Stimulated activated CD4-positive, alpha-beta T cell treated with anti-CD3 and anti-CD28 coated beads, Interleukin-1b, Interleukin-23, amount 100 ng/mL, for 1 hour (primary cell): ENCODE measurements at places on chromosomes 16 and 17.

GRCh38 chr16:12162151-12162985 is 185.8 kb downstream of the SNX29 start:
- no peak for DNase-seq

DNA sequence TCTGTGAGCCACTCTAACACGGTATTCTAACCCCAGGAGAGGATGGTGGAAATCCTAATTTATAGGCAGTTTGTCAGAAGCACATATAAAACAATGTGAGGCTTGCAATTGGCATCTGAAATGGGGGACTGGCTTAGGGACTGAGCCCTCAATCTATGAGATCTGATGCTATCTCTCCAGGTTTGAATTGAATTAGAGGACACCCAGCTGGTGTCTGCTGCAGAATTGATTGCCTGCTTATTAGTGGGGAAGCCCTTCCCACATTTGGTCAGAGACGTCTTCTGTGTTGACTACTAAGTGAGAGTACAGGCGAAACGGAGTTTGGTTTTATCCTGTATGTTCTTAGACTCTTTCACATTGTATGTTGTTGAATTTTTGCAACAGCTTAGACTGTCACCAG is 13.6 kb upstream of the TMIGD1 start:
- DNase-seq: no peak

DNA sequence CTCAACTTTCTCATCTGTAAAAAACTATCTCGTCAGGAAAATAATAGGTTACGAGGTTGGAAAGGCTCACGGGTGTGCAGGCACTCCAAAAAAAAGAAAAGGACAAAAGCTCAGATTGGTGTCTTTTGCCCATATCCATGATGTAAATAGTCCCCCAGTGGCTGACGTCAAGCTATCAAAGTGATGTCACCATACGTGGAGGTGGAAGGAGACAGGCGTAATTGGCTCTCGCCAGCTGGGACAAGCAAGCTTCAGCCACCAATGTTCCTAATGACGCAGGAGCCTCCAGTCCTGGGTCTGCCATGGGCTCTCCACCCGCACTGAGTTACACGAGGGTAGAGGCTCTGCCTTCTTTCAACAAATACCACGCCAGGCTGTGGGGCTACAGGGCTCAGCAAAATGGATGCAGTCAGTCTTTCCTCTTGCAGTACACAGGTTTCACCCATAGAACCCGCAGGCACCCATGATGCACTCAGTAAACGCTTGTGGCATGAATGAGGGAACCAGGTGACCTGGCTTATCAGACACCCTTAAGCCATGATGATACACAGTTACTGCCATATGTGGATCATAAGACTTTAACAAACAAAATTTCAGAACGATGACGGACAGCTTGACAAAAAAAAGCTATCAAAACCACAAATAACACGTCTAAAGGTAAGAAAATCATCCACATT is 50.5 kb downstream of the COTL1 start:
- no peak for DNase-seq

- DNase-seq: no peak
Measured at GRCh38 chr16:15972046-15972868, 22.8 kb downstream of the ABCC1 start.

DNA sequence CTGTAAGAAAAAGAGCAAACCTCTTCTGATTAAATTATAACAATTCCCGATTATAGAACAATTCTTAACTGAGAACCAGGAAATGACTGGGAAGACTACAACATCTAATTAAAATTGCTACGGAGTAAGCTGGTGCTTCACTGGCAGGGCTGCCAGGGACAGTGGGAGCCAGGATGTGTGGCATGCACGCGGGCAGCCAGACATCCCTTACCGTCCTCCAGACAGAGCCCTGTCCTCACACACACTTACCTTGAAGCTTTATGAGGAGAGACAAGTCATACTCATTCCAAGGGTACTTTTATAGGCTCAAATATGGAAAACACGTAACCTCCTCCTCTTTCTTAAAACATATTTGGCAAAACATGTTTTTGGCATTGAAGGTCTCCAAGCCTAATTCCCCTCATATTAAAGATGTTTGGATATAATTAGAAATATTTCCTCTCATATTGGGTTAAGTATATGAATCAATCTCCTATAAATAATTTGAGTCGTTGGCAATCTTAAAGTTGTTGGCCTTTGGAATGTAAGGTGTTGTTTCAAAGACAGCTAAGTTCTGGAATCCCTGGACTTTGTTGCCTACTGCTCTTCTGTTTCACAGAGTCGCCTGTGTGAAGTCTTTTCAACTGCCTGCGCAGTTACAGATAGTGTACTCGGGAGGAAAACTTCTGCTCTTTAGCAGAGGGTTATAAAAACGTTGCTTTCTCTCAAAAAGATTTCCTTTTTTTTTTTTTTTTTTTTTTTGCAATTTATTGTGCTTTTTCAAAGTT is at the start of gene MYH1:
Gene MYH1, minus strand, starts transcription at position 272 of the 767 bp plus-strand sequence. CDS start 1,900 bp downstream, outside the sequence.
- DNase-seq: no peak

- DNase-seq: no peak
Measured at GRCh38 chr17:46117850-46118696, 75.2 kb downstream of the KANSL1 start.

DNA sequence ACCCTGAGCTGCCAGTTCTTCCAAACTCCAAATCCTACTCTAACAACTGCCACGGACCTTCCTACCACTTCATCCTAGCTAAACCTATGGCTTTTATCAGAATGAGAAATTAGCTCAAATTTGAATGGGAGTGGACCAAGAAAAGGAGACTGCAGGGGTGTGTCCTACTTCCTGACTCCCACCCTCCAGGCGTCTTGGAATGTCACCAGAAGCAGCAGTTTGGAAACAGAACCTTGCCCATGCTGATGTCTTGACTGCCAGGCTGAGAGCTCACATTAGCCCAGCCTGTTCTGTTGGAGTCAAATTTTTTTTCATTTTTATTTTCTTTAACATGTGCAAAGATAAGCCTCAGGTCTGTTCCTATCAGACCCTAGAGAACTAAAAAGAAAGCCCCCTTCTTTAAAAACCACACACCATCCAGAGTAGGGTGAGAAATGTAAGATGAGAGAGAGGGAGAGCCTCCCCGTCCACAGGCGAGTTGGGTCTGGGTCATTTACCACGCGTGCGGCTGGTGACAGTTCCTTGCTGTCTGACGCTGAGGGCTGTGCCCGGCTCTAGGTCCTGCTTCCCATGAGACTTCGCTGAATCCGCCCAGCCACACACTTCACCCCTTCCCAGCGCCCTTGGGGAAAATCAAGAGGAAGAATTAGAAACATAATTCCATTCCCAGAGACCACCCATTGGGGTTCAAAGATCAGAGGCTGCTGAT is 54.3 kb downstream of the WNT3 start:
- DNase-seq: no peak

- DNase-seq: no peak
Measured at GRCh38 chr17:34241062-34241461, 14.0 kb upstream of the CCL2 start.

DNA sequence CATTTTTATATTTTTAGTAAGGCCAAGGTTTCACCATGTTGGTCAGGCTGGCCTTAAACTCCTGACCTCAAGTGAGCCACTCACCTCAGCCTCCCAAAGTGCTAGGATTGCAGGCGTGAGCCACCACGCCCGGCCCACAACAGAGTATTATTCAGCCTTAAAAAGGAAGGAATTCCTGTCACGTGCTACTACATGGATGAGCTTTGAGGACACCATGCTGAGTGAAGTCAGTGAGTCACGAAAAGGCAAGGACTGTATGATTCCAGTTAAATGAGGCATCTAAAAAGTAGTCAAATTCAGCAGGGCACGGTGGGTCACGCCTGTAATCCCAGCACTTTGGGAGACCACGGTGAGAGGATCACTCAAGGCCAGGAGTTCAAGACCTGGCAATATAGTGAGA is 9.7 kb downstream of the CSF3 start:
- no peak for DNase-seq

DNA sequence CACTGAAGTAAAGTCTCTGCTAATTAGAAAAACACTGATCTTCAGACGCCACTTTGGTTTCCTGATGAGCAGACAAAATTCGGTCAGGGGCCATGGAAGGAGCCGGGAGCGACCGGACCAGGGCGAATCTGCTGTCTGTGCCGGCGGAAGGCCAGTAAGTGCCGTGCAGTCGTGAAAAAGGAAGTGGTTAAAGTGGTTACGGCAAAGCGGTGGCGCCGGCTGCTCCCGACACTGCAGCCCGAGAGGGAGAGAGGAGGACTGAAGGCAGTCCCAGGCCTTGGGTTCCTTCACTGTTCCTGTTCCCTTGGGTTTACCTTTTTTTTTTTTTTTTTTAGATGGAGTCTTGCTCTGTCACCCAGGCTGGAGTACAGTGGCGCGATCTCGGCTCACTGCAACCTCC is 17.3 kb upstream of the HEXD start:
- no peak for DNase-seq

DNA sequence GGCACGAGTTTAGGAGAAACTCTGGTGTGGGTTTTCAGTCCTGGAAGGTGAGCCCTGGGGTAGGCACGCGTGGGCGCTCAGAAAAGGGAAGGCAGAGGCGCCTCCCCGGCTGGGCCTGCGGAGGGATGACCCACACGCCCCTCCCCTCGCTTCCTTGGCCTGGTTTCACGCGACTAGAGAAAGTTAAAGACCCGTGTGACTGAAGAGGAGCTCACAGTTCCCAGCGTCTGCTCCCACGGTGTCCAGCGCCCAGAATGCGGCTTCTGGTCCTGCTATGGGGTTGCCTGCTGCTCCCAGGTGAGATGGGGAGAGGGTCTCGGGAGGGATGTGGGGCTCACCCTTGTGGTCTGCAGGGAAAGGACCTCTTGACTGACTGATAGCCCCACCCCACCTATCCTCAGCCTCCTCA is at the start of gene CD300LG:
Gene CD300LG, plus strand, starts transcription at position 214 of the 409 bp plus-strand sequence. Its CDS starts 41 bp downstream, at position 255.
- DNase-seq: no peak

GRCh38 chr17:11499881-11500280 is 98.4 kb upstream of the DNAH9 start:
- no peak for DNase-seq

DNA sequence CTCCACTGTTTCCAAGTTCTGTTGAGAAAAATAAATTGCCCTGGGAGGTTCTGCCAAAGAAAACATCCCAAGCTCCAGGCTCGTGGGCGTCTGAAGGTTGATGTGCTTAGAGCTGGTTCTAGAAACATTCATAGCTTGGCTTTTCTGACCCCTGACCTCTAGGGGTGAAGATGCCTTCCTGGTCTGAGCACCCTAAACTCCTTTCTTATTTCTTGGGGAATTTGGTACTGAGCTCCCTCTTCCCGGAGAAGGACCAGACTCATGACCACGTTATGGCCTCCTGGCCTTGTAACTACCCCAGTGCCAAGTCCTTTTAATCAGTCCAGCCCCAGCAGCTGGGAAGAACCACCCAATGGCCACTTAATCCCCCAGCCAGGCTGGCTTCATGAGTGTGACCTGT is 66.4 kb downstream of the MYH11 start:
- no peak for DNase-seq

GRCh38 chr17:6070430-6070912 is 292 bp downstream of the WSCD1 start:
- DNase-seq: no peak

- DNase-seq: no peak
Measured at GRCh38 chr17:68682903-68683302, 81.7 kb upstream of the FAM20A start.

GRCh38 chr17:17109256-17109655 is 67.0 kb downstream of the MPRIP start:
- DNase-seq: no peak

- DNase-seq: no peak
Measured at GRCh38 chr17:46100590-46100989, 92.6 kb downstream of the KANSL1 start.

- no peak for DNase-seq
Measured at GRCh38 chr16:27333104-27333503, 19.3 kb downstream of the IL4R start.

- no peak for DNase-seq
Measured at GRCh38 chr16:1723450-1724147, 17.6 kb downstream of the MAPK8IP3 start.

DNA sequence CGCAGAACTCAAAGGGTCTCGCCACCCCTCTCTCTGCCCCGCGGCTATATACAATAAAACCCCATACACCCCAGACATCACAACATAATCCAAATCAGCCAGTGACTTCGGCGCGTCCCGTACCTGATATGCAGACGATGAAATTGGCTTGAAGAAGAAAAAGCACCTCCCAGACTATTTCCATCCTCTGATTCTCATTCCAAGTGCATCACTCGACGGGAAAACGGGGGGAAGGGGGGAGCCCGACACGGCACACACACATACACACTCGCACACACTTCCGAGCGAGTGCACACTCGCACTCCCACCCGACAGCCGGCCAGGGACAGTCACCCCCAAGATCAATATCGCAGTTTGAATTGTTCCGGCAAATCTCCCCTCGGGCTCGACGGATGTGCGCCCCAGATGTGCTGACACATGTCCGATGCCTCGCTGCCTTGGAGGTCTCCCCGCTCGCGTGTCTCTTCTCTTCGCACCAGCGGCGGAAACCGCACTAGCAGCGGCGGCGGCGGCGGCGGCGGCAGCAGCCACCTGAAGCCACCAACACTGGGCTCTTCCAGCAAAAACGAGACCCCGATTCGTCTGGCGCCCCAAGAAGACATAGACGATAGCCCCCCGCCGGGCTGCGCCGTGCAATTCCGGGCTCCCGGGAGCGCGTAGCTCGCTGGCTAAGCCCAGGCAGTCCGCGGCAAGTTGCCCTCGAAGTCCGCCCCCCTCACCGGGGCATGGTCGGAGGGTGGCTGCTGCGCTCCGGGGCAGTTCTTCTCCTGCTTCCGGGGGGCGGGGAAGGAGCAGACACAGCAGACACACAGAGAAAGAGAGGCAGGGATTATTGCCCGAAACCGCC is 688 bp downstream of the CA10 start:
- no peak for DNase-seq

GRCh38 chr17:64259426-64259825 is 3.6 kb downstream of the TEX2 start:
- DNase-seq: no peak

DNA sequence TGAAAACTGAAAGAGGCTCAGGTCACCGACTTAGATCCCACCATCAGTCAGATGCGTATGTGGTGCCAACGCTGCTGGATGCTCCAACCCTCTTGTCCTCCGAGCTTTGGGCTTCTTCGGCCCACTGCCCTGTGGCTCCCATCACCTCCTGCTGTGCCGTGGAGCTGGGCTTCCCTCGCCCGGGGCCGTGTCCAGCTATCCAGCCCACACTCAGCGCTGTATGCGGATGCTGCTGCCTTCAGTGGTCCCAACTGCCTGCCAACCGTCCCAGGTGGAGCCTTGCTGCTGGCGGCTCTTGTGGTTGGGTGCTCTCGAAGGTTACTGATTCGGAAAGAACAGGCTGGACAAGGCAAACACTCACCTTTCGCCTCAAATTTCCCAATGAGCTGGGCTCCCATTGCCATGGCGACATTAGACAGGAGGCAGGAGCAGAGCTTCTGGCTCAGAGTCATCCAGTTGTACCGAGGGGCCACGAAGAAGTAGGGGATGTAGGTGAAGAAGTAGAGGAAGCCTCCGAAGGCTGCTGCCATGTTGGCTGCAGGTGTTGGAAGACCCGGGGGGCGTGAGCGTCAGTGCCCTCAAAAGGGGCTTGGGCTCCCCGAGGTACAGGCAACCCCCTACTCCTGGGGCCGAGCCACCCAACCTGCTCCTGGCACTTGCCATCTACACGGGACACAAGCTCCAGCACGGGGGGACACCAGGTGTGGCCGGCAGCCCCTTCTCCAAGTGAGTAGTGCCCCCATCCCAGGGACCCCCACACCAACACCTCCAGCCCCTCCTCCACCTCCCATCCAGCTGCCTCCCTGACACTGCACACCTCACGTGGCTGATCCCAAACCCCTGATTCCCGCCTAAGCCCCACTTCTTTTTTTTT is 32.2 kb downstream of the ABCA3 start:
- DNase-seq: no peak
